ENCODE measurements at places on chromosomes 11 and 22. TPM values are rescaled to one million over a fixed set of nuclear protein-coding genes. Genes with fewer than 3 reads are reported as not detected.

DNA sequence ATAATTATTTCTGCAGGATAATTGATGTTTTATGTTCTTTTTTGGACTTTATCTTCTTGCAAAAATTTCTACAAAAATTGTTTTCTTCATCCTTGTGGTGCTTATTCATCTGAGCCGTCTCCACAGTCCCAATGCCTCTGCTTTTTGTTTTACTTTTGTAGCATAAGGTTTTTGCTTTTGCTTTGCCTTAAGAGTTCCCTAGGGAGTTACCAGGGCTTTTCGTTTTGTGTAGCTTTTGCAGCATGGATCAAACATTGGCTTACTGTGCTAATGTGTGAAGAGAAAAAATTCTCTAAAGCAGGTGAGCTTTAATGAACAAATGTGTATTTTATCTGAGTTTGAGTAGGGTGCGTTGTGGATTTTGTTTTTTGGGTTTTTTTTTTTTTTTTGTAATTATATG lies 11.8 kb downstream of the XBP1 start:
- DNase-seq, result no peak
- no peaks in the 10 kb centered on the region for H3K4me1 ChIP-seq
- H3K36me3 ChIP-seq, result peaks cover 25% of the 10 kb centered on the region
- H3K27me3 ChIP-seq, result no peaks in the 10 kb centered on the region
- no peak overlapping the region for H3K27ac ChIP-seq

The HEPHL1 gene
- total RNA-seq, result not detected

GRCh38 chr11:26011474-26011873 lies 320.5 kb upstream of the ANO3 start:
- no peak overlapping the region for H3K27ac ChIP-seq
- no peak overlapping the region for H3K4me3 ChIP-seq
- H3K4me1 ChIP-seq, result no peaks in the 10 kb centered on the region
- no peaks in the 10 kb centered on the region for H3K27me3 ChIP-seq
- H3K36me3 ChIP-seq, result no peaks in the 10 kb centered on the region

DNA sequence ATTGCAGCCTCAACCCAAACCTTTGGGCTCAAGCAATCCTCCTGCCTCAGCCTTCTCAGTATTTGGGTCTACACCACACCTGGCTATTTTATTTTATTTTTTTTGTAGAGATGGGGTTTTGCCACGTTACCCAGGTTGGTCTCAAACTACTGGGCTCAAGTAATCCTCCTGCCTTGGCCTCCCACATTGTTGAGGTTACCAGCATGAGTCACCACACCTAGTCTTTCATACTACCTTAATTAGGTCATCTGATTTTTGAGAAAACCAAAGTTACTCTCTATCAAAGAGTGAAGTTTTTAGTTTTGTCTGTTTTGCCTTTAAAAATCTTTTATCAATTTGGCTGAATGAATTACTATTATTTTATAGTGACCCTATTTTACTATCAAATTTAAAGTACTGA lies 335.6 kb upstream of the LRRC4C start:
- H3K4me3 ChIP-seq, result no peak overlapping the region
- H3K27me3 ChIP-seq, result no peaks in the 10 kb centered on the region
- H3K27ac ChIP-seq, result no peak overlapping the region
- H3K4me1 ChIP-seq, result no peaks in the 10 kb centered on the region

The KRTAP5-11 gene
- not detected for total RNA-seq

The RCE1 gene
- 43.7 TPM for total RNA-seq

DNA sequence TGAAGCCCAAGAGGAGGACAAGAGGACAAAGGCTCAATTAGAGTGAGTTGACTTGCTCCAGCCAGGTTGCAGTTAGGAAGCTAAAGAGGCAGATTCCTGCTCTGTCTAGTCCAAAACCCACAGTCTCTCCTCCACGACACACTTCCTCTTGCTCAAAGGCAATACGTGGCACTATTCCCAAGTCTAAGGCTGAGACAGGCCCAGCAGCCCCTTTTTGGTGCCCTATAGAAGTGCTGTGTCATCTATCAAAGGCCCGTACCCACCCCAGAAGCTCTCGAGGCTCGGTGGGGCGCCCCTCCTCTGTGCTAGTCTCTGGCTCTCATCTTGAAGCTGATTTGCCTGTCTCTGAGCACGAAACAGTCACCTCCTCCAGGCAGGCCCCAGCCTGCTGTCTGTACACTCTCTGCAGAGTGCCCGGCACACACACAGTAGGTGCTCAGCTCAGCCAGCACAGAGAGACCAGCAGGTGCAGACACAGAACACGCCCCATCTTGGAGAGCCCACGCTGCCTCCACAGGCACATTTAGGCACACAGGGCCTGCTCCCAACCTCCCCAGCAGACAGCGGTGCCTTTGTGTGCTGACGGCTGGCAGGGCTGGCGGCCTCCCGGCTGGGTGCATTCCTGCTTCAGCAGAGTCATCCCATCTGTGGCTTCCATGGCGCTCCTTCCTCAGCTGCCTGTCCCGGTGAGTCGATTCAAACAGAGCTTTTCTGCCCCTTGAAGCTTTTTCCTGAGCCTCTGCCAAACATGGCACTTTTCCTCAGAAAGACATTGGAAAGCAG lies 52.8 kb downstream of the MYH9 start:
- no peak overlapping the region for H3K4me3 ChIP-seq
- peaks cover 6% of the 10 kb centered on the region for H3K36me3 ChIP-seq
- peak overlapping the region; percentile 89 for H3K27ac ChIP-seq
- no peaks in the 10 kb centered on the region for H3K27me3 ChIP-seq
- peaks cover 98% of the 10 kb centered on the region for H3K4me1 ChIP-seq
- DNase-seq, result no peak

The TSGA10IP gene
- total RNA-seq, result not detected

DNA sequence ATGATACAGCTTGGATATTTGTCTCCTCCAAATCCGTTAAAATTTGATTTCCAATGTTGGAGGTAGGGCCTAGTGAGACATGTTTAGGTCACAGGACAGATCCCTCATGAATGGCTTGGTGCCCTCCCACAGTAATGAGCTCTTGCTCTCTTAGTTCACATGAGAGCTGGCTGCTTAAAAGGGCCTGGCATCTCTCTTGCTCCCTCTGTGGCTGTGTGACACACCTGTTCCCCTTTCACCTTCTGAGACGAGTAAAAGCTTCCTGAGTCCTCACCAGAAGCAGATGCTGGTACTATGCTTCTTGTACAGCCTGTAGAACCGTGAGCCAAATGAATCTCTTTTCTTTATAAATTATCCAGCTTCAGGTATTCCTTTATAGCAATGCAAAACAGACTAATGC lies 3.5 kb downstream of the VPS37C start:
- no peaks in the 10 kb centered on the region for H3K36me3 ChIP-seq
- no peak for DNase-seq
- no peak overlapping the region for H3K4me3 ChIP-seq
- H3K27me3 ChIP-seq, result no peaks in the 10 kb centered on the region
- peak overlapping the region; percentile 8 for H3K27ac ChIP-seq

- H3K4me1 ChIP-seq, result peaks cover 3% of the 10 kb centered on the region
- H3K4me3 ChIP-seq, result no peak overlapping the region
- H3K27me3 ChIP-seq, result no peaks in the 10 kb centered on the region
- no peaks in the 10 kb centered on the region for H3K36me3 ChIP-seq
- no peak overlapping the region for H3K27ac ChIP-seq
These were observed 78.1 kb upstream of the PRR5 start for GRCh38 chr22:44623771-44624510.

- H3K27ac ChIP-seq, result no peak overlapping the region
- DNase-seq, result no peak
- no peaks in the 10 kb centered on the region for H3K27me3 ChIP-seq
- H3K4me1 ChIP-seq, result no peaks in the 10 kb centered on the region
These were observed 532.3 kb downstream of the DLG2 start for GRCh38 chr11:85094795-85095194.

GRCh38 chr11:11148596-11148995 lies 204.5 kb downstream of the CSNK2A3 start:
- H3K27me3 ChIP-seq, result no peaks in the 10 kb centered on the region
- H3K4me3 ChIP-seq, result no peak overlapping the region
- no peaks in the 10 kb centered on the region for H3K4me1 ChIP-seq
- H3K36me3 ChIP-seq, result no peaks in the 10 kb centered on the region
- DNase-seq, result no peak

DNA sequence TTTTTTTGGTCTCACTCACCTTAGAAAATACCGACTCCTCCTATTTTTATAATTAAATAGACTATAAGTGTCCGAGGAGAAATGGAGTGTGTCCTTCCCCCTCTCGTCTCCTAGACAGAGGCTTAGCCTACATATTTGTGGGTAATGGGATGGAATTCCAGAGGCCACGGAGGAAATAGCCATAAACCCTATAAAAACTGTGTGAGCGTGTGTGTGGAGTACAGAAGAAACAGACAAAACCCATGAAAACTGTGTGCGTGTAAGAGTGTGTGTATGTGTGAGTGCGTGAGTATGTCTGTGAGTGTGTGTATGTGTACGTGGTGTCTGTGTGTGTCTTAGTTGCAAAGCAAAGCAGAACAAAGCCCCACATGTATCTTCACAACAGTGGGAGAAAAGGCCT lies 883.5 kb downstream of the OPCML start:
- no peak overlapping the region for H3K4me3 ChIP-seq
- H3K4me1 ChIP-seq, result no peaks in the 10 kb centered on the region
- H3K27me3 ChIP-seq, result no peaks in the 10 kb centered on the region
- no peak for DNase-seq
- no peak overlapping the region for H3K27ac ChIP-seq
- no peaks in the 10 kb centered on the region for H3K36me3 ChIP-seq

The PAMR1 gene
- 0.13 TPM for total RNA-seq

DNA sequence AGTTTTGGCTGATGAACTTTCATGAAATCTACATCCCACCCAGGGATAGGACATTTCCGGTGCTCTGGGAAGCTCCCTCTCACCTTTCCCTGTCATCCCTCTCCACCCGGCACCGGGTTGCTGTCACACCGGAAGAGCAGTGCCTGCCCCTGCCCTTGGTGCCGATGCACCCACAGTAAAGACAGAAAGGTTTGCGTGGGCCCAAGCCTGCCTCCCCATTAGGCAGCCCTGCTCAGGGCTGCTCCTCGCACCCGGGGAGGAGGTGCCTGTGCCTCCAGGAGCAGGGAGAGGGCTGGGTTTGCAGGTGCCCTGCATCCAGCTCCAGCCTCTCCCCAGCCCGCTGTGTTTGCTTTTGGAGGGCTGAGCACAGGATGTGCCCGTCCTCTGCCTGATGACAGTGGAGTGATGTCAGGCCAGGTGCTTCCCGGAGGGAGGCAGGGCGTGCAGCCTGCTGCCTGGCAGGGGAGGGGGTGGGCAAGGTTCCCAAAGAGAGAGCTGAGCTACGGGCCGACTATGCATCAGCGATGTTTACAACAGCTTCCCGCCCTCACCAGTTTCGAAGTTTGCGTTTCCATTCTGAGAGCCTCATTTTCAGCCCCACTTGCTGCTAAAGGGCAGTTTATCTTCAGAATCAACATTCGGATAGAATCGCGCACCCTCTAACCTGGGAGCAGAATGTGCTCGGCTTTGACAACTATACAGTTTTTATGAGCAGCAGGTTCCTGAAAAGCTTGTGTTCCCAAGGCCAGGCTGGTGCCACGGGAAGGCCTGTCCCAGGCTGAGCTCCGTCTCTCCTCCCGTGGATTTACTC lies 83.2 kb upstream of the CLDN5 start:
- H3K27ac ChIP-seq, result no peak overlapping the region
- no peak overlapping the region for H3K4me3 ChIP-seq
- no peaks in the 10 kb centered on the region for H3K36me3 ChIP-seq

The CSF2RB gene
- not detected for total RNA-seq

- H3K27ac ChIP-seq, result peak overlapping the region; percentile 80
- H3K27me3 ChIP-seq, result no peaks in the 10 kb centered on the region
- peak overlapping the region; percentile 64 for H3K4me3 ChIP-seq
- peaks cover 6% of the 10 kb centered on the region for H3K36me3 ChIP-seq
- H3K4me1 ChIP-seq, result peaks cover 49% of the 10 kb centered on the region
These were observed 809 bp upstream of the IRF7 start for GRCh38 chr11:616320-617198.

DNA sequence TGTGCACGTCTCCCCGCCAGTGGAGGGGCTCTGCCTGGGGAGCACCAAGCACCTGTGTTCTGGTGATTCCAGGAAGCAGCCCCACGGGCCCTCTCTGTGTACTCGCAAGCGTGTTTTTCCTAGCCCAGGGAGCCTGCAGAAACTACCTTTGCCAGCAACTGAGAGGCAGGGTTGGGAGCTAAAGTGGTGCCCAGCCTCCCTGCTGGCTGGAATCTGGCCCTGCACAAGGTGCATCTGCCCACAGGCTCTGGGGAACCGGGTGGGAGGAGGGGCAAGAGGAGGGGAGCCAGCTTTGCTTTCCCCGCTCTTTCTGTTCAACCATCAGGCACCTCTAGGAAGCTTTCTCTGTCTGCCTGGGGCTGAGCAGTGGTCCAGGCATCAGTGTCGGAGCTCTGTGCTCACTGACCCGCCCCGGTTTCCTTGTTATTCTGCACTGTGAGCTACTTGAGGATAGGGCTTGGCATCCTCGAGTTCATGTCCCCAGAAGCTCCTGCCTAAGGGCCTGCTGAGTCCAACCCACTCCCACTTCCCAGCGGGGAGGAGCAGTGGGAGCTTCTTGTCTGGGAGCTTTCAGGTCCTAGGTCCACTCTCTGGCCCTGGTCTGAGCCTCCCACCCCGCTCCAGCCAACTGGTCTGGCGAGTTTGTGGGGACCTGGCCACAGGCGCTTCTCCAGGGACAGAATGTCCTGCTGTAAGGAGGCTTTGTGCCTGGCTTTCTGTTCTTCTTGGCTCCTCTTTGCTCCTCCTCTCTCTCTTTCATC lies 14.9 kb downstream of the DAGLA start:
- H3K4me1 ChIP-seq, result peaks cover 61% of the 10 kb centered on the region
- no peaks in the 10 kb centered on the region for H3K36me3 ChIP-seq
- no peak for DNase-seq
- peak overlapping the region; percentile 78 for H3K27ac ChIP-seq

DNA sequence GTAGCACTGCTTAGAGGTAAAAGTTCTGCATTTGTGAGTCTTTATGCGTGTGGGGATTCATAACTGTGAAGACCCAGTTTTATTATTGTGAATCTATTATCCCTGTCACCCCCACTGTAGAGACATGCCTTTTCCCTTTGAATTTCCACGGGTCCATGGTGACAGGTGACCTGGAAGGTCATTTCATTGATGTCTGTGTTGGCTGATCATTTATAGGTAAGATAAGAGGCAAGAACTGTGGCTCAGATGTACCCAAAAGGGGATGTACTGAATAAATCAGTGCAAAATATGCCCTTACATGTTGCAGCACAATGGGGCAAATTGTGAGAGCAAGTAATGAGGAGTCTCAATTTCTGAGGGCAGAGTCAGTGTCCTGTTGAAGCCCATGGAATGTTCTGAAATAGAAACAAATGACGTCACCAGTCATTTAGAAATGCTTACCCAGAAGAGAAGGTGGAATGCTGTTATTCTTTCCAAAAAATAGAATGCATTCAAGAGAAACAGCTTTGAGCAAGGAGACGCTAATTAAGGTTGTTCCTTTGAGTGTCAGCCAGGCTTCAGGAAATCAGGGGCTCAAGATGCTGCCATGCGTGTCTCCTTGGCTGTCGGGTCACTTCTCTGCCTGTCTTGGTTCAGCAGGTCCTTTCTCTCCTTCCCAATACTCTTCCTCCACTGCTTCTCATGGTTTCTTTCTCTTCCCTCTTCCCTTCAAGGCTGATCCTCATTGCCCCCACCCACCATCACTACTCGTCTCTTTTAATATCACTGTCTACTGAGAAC lies 118.7 kb upstream of the E2F8 start:
- H3K27me3 ChIP-seq, result peaks cover 28% of the 10 kb centered on the region
- H3K36me3 ChIP-seq, result no peaks in the 10 kb centered on the region
- no peak overlapping the region for H3K4me3 ChIP-seq
- H3K4me1 ChIP-seq, result no peaks in the 10 kb centered on the region
- no peak overlapping the region for H3K27ac ChIP-seq

- H3K27me3 ChIP-seq, result no peaks in the 10 kb centered on the region
- H3K4me3 ChIP-seq, result no peak overlapping the region
- H3K36me3 ChIP-seq, result no peaks in the 10 kb centered on the region
- no peak overlapping the region for H3K27ac ChIP-seq
- H3K4me1 ChIP-seq, result no peaks in the 10 kb centered on the region
These were observed 14.0 kb upstream of the NRIP3 start for GRCh38 chr11:9017773-9018172.
